ENCODE measurements at places on chromosomes 6 and 20.

DNA sequence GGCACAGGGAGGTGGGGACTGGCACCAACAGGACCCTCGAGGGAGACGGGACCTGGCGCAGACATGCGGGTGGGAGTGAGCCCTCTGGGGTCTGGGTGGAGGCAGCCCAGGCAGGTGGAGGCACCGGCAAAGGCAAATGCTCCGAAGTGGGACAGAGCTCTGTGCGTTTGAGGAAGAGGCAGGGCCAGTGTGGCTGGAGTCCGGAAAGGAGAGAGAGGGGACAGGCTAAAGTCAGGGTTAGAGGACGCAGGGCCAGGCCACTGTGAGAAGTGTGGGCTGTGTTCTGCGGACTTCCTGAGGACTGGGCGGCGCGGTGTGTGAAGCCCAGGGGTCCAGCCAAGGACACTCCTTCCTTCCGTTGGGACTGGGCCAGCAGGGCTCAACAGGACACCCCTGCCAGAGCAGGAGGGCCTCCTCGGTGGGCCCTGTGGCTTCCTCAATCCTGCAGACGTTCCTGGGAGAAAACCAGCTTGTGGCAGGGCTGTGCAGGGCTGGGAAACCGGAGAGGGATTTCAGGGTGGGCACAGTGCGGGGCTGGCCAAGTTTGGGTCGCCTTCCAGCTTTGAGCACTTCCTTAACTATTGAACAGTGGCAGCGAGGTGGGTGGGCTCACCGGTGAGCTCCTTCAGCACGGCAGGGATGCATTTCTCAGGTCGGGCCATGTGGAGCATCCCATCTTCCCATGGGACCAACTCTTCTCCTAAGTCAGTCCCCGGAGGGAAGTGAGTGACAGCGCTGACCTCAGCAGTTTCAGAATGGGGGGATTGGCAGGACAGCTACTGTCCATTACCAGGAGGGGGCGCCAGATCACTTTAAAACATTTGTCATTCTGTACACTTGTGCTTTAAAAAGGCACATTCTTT lies 22.5 kb downstream of the MOCS3 start:
- DNase-seq = peak; percentile 55

DNA sequence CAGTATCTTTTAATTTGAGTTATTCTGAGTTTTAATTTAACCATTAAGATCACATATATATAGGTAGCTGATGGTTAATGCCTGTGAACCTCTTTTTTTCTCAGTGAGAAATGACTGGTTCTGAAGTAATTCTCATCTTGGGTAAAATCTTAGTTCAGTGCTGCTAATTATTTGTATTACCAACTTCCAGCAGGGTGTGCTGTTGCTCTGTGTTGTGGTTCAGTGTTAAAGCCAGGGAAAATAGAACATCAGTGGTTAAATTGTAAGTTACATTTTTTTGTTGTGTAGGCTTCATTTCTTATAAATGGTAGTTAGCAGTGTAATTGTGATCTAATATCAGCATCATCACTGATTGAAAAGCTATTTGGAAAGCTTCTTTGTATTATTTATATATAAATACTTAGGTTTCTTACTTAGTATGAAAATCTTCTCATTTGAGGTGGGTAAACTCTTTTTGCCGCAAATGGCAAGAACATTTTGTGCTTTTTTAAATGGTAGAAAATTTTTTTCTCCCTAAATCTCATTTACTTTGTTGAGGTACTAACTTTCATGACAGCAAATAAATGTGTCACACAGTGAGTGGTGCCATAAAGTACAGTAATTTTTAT lies 43.7 kb downstream of the CDC5L start:
- peak; percentile 32 for DNase-seq

DNA sequence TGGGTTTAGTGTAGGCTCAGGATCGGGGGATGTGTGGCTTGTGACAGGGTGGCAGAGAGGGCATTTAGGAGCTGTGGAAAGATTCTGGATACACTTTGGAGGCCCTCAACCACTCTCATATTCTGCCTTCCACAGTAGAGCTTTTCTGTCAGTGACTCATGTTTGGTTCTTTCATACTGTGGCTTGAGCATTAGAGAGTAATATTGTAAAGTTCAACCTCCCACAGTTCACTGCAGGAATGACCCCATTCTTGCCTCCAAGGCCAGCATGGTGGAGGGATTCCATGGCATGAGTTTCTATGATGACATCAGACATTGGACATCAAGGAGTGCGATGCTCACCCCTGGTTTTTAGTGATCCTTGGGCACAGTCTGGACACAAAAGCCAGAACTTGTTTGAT lies 50.9 kb downstream of the DTD1 start:
- no peak for DNase-seq

GRCh38 chr6:4910037-4910760 lies 93.6 kb downstream of the RPP40 start:
- DNase-seq = no peak

GRCh38 chr20:23520185-23520584 lies 29.3 kb downstream of the CST8 start:
- no peak for DNase-seq

GRCh38 chr20:49979030-49979832 lies 3.5 kb upstream of the SNAI1 start:
- peak; percentile 71 for DNase-seq

DNA sequence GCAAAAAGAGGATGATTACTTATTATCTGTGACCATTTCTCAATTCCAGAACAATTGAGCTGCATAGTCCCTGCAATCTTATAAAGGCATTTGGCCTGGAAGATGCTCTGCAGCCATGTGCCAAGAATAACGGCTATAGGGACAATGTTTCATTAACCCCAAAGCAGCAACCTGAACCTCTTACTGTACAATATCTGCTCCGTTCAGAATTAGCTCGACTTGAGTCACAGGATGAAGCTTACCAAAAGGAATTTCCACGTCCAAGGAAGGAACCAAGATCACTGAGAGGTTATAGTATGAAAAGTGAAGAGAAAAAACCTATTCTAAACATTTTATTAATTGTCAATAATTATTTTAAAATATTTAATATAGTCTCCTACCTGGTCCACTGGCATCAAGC lies 167.3 kb upstream of the GMDS start:
- no peak for DNase-seq

GRCh38 chr20:43681991-43682410 lies 15.1 kb downstream of the MYBL2 start:
- DNase-seq = no peak

- DNase-seq = no peak
Observed at GRCh38 chr6:75412969-75413662, 80.5 kb downstream of the FILIP1 start.

DNA sequence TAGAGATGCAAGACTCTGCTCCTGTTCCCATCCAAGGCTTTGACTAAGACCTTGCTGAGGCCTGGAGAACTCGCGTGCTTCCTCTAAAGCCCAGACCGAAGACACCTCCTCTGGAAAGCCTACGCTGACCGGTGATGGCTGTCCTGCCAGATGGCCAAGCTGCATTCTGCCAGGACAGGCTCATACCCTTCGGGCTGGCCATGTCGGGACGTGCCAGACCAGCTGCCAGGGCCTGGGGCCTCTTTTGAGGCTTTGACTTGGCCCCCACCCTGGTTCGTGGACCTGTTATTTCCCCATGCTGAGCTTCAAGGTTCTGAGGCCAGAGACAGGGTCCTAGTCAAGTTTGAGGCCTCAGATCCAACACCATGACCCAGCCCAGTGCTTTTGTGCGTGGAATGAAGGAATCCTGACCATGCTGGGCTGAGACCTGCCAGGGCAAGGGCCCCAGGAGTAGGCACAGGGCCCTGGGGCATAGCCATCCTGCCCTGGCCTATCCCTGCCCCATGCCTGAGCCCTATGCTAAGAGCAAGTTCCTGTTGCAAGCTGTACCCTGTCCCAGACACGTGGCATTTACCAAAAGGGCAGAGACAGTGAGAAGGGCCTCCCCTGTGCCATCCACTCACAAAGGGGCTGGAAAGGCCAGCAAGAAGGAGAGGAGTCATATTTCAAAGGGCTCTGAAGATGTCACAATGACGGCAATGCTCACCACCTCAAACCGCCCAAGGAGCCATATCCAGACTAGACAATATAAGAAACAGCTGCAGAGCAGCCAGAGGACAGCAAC lies 42.8 kb downstream of the MRPL14 start:
- DNase-seq = no peak

DNA sequence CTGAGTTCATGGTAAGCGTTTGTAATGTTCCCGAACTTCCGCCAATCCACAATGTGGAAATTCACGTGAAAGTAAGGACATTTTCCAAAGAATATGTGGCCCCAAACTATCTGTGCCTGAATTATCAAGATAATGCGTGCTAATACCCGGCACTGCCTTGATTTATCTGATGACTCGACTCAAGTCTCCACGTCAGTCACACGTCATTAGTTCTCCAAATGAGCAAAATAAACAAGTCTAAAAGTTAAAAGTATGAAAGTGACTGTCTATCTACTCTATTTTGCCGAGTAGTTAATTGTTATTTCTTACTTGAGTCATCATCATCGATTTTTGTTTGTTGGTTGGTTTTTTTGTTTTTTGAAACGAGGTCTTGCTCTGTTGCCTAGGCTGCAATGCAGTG lies 21.7 kb upstream of the FOXC1 start:
- no peak for DNase-seq

DNA sequence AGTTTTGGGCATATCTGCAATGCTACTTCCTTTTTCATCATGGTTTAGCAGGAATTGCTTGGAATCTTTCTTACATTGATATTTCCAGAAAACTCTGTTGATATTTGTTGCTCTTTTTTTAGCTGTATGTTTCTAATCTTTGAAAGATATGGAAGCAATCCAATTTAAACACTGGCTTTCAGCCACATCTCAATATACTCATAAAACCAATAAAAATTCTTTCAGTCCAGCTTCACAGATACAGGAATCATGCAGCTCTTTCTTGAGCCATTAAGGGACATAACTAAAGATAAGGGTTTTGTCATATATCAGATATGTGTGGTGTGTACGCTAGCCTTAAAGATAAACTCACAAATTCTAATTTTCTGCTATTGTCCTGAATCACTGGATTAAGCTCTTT lies 47.4 kb downstream of the PKIB start:
- no peak for DNase-seq

- DNase-seq = no peak
Observed at GRCh38 chr20:56974499-56975250, 291.8 kb downstream of the BMP7 start.

GRCh38 chr6:83853178-83854000 lies at the start of gene RIPPLY2:
Gene RIPPLY2, plus strand, starts transcription at chr6:83853360. Its CDS starts 57 bp downstream, at chr6:83853417.
- no peak for DNase-seq

- DNase-seq = no peak
Observed at GRCh38 chr6:156627524-156627923, 149.7 kb upstream of the ARID1B start.

- DNase-seq = no peak
Observed at GRCh38 chr6:126176282-126176681, 163.6 kb upstream of the CENPW start.

DNA sequence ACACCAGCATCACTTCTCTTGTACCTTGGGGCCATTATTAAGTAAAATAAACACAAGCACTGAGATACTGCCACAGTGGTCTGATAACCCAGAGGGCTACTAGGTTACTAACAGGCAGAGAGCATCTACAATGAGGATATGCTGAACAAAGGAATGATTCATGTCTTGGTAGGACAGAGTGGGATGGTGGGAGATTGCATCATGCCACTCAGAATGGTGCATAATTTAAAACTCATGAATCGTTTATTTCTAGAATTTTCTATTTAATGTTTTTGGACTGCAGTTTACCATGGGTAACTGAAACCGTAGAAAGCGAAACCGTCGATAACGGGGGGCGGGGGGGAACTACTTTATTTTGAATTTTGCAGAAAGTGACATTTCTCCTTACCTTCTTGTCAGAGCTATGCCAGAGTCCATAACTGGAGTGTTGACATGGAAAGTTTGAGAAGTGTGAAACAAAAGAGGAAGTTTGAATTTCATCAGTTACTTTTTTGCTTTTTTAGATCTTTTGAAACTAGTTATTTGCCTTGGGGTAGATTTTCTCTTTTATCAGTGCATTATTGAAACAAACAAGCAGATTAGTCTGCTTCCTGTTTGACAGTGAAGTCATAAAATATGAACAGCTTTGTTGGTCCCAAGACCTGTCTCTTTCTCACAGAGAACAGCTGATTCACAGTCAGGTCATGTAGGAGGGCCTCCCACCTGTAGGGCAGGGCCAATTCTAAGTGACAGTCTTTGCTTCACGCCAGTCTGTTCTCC lies 124.9 kb downstream of the KLHL32 start:
- peak; percentile 43 for DNase-seq

- no peak for DNase-seq
Observed at GRCh38 chr6:90605749-90606340, 19.0 kb upstream of the MAP3K7 start.

- no peak for DNase-seq
Observed at GRCh38 chr6:57177545-57178265, 5.6 kb downstream of the BAG2 start.

GRCh38 chr6:112202639-112203341 lies 51.6 kb downstream of the LAMA4 start:
- no peak for DNase-seq

- no peak for DNase-seq
Observed at GRCh38 chr6:68975064-68975463, 340.0 kb downstream of the ADGRB3 start.

DNA sequence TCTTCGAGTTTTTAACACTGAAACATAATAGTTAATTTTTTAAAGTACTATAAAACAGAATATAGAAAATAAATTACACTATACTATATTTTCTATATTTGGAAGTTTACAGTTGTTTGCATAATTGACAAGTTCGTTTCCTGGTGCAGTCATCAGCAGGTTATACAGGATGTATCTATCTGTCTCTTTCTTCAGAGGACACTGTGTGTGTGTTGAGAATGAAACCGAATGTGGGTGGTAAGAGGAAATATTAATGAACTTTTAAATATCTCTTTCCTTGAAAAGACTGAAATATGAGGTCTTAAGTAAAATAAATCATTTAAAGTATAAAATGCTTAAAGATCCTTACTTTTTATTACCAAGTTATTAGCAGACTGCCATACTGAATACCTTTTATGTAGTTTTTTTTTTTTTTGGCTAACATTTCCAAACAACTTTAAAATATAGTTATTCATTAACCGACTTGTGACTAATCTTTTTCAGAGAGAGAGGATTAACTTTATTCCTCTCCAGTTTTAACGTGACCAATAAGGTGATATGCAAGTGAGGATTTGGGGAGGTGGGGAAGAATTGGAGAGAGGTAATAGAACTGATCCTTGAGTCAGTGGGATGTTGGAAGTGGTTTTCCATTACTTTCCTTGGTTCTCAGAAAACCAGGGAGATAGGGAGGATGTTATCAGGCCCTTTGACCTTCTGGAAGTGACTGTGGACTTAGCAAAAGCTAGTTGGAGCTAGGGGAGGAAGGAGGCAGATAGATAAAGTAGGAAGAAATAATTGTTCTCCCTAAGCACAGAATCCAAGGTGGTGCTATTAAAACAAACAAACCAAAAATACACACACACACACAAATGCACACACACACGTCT lies 380.0 kb upstream of the FLRT3 start:
- DNase-seq = no peak

Data from activated naive CD4-positive, alpha-beta T cell treated with Interleukin-2 at 50 U/mL for 16 hours (primary cell).